Hippocampal formation (tissue), 2 donors: ENCODE measurements at places on chromosomes 13 and 19.

GRCh38 chr13:30502237-30502636 lies 36.5 kb upstream of the HMGB1 start:
- DNase-seq, result no peak

DNA sequence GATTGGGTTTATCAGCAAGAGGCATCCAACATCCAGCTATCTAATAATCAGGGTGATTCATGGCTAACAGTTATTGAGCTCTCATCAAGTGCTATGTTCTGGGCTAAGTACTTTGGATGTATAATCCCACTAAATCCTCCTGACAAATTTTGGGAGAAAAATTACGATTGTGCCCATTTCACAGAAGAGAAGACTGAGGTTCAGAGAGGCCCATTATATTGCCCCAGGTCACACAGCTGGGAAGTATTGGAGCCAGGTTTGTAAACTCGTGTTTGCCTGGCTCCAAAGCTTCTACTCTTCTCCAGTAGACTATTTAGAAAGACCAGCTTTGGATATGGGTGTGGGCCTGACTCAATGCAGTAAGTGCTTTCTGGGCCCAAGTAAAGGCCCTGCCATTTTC lies 20.9 kb upstream of the CALM3 start:
- DNase-seq, result no peak

- DNase-seq, result no peak
Observed at GRCh38 chr19:10205636-10206035, 10.9 kb upstream of the DNMT1 start.

GRCh38 chr13:95226476-95226875 lies 74.8 kb downstream of the ABCC4 start:
- no peak for DNase-seq

- DNase-seq, result peak; percentile 46
Observed at GRCh38 chr13:110713981-110714796, 689 bp downstream of the ING1 start.

DNA sequence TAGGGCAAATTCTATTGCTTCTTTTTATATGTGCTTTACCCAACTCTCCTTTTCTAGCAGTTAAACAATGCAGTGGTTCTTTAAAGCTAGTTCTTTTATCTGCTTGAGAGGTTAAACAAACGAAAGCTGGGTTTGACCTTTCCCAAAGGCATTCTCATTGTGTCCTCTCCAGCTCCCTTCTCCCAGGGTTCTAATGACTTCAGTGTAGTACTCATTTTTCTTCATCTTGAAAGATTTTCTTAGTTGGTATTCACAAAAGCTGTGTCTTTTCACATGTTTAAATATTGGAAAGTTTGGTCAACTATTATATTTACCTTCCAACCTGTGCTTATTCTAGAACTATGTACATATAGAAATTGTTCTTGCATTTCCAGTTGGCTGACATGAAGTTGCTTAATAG lies 1.5 kb downstream of the WASF3 start:
- DNase-seq, result no peak
